ENCODE measurements at places on chromosomes 5 and 9.

- DNase-seq: no peak
Observed at GRCh38 chr9:34671307-34671706, 8.8 kb upstream of the CCL27 start.

GRCh38 chr9:109518621-109519335 is 20.7 kb upstream of the PTPN3 start:
- DNase-seq: no peak

- DNase-seq: no peak
Observed at GRCh38 chr5:168015506-168015905, 275.9 kb upstream of the WWC1 start.

DNA sequence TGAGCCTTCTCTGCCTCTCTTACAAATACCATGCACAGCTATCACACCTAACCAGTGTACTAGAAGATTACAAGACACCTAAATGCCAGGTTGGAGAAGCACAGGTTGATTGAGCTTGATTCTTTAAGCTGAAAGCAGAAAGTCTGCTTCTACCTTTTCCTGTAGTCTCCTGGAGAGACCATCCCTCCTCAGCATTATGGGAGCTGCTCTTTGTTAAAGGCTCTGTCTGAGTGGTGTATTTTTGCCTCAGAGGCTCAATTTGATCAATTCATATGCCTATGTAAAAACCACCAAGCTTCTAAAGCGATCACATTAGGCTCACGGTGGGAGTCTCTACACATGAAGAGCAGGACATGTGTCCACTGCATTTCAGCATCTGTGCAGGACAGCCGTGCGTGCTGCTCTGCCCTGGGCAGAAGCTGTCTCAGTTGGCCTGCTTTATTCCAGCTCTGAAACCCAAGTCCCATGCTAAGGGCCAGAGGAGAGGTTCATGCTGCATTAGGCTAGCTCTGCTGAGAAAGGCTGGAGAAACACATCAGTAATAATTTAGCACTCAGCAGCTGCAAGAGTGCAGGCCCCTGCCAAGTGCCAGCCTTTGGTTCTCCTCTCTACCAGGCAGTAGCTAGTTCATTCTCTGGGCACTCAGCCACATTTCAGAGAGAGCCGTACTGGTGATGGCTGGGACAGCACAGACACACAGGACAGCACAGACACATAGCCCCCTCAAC is 41.7 kb downstream of the TMEM167A start:
- DNase-seq: no peak

DNA sequence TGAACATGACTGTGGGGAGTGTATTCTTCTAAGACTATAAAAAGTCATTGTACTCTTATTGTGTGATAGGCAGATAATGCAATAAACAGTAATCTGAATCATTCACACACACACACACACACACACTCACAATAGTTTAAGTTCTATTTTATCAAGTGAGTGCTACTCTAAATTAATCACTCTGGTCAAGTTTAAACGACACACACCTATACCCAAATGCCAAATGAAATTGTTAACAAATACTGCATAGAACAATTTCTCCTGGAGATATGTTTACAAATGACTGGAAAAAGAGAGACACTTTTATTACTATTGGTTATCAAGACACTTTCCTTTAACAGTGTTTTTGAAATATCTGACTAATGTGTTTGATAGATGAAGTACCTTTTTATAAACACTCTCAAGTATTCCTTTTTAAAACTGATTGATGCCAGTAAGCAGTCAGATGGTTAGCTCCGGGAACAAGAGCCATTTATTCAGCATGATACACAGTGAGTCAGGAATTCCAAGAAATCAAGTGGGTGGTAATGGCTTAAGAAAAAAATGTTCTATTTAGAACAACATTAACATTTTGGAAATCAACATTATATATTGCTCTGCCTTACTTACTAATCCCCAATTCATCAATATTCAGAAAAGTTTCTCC is 521.6 kb upstream of the ST8SIA4 start:
- no peak for DNase-seq

GRCh38 chr5:17694914-17695313 is 60.7 kb downstream of the TAF11L14 start:
- DNase-seq: no peak

DNA sequence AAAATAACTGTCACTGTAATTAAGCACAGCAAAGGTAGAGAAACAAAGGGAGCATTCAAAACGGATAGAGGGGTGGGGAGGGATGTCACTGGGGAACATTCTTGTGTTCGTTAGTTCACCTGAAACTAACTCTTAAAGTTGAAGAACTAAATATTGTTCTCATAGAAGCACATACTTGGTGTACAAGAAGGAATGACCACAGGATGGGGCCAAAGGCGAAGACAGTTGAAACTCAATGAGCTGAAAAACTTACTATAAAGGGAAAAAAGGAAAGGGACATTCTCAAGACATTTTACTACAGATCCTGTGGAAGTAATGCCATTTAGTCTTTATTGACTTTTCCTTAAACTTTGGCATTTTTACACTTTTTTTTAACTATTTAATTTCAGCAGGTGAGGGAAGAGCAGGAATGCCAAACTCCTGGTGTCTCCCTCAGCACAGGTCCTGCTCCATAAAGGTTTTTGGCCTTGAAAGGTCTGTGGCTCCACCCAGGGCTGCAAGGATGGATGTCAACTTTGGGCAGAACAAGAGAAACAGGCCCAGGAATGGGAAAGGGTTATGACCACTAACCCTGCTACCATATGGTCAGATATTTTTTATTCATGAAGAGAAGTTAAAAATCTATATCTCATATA is 197.6 kb upstream of the RASA1 start:
- DNase-seq: no peak

- DNase-seq: no peak
Observed at GRCh38 chr9:20333991-20334390, 288.3 kb downstream of the MLLT3 start.

DNA sequence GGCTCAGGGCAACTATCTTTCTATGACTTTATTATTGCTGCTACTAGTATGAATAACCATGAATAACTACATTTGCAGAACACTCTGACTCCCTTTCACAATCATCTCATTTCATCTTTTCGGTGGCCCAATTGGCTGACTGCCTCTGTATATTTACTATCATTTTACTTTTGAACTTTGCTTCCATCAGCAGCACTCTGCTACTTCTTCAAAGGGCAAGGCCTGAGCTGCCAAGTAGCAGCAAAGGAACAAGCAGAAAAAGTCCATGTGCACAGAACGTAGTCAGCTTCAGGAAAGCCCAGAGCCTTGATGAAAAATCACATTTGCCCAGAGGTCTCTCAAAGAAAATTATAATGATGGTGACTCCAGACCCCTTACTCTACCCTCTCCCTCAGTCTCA is 214.5 kb upstream of the PUM3 start:
- no peak for DNase-seq

- DNase-seq: no peak
Observed at GRCh38 chr9:135813671-135814290, 93.6 kb downstream of the CAMSAP1 start.

GRCh38 chr5:110757118-110757729 is 18.4 kb downstream of the SLC25A46 start:
- no peak for DNase-seq

DNA sequence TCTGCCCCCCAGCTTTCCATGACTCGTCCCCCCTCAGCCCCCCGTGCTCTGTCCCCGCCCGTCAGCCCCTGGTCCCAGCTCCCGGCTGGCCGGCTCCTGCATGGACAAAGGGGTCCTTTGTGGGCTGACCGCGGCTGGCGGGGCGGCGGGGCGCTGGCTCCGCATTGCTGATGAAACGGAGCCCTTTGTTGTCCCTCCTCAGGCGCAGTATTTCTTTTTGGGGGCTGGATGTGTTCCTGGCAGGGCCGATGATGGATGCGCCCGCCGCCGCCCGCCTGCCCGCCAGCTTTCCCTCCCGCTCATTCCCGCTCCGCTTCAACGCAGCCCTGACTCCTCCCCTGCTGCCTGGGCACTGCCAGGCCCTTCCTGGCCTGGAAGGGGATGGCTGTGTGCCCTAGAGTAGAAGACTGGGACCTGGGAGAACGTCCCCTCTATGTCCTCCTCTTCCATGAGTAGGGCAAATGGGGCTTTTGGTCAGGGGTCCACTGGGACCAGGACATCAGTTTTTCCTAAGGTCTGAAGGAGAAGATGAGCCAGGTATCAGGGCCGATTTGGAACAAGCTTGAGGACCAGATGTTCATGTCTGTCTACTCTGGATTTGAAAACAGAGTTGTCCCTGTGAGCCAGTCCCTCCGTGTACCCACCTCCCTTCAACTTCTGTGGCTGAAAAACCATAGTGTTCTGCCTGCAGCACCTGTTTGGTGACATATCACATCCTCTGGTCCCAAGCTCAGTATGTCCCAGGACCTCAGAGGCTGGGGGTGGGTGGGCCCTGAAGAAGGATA is 29.0 kb downstream of the CXXC5 start:
- DNase-seq: no peak

- DNase-seq: no peak
Observed at GRCh38 chr9:108515856-108516255, 339.9 kb downstream of the ACTL7B start.

- DNase-seq: peak; percentile 20
Observed at GRCh38 chr9:70398145-70398556, 16.3 kb downstream of the KLF9 start.

- peak; percentile 54 for DNase-seq
Observed at GRCh38 chr5:173293817-173294672, 34.2 kb downstream of the STC2 start.

GRCh38 chr5:96692441-96692840 is 30.3 kb downstream of the CAST start:
- no peak for DNase-seq

GRCh38 chr5:81336556-81336955 is 35.2 kb downstream of the ZCCHC9 start:
- DNase-seq: no peak

DNA sequence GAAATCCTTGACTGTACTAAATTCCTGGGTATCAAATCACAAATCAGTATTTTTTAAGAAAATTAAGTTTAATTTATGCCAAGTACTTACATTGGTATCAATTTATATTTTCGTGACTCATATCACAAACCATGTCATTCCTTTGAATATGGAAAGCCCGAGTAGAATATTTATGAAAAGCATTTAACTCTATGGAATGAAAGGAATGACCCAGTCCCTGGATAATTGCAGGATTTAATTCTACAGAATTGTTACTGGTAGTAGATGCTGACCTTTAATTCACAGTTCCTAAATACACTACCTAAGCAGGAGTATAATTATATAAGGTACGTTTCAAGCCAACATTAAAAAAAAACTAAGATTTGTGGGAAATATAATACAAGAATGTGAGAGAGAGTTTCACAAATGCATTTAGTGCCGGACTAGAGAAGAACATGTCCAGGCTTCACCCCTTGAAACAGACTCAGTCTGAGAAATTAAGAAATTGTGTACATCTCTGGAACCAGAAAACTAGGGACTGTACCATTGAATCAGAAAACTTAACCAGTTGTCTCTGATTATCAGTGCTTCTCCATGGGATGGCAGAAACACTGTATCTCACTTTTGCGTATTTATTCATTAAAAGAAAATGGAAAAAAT is 28.5 kb upstream of the PLPPR1 start:
- no peak for DNase-seq

GRCh38 chr5:111851631-111852548 is 94.9 kb upstream of the NREP start:
- no peak for DNase-seq

DNA sequence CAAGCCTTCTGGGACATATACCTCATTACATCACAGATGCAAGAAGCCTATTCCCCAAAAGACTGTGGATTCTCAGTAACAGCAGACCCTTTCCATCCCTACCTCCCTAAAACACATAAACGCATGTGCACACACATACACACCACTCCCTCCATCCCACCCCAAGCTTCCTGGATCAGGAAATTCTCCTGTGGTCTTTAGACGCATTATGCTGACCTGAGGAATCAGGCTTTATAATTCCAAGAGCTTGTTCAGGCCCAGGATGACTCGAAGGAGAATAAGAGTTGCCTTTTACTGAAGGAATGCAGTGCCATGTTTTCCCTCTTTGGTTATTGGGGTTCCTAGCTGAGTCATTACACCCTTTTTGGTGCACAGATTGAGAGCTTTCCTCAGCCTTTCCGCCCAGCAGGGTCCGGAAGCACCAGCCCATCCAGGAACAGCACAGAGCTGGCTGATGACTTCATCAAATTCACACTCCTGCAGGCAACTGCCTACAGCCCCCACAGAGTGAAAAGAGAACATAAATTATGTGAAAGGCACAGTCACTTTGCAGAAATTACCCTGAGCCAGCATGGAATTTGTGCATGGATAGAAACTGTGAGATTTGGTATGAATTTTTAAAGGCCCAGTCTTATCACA is 385.0 kb upstream of the TRPC7 start:
- DNase-seq: no peak

DNA sequence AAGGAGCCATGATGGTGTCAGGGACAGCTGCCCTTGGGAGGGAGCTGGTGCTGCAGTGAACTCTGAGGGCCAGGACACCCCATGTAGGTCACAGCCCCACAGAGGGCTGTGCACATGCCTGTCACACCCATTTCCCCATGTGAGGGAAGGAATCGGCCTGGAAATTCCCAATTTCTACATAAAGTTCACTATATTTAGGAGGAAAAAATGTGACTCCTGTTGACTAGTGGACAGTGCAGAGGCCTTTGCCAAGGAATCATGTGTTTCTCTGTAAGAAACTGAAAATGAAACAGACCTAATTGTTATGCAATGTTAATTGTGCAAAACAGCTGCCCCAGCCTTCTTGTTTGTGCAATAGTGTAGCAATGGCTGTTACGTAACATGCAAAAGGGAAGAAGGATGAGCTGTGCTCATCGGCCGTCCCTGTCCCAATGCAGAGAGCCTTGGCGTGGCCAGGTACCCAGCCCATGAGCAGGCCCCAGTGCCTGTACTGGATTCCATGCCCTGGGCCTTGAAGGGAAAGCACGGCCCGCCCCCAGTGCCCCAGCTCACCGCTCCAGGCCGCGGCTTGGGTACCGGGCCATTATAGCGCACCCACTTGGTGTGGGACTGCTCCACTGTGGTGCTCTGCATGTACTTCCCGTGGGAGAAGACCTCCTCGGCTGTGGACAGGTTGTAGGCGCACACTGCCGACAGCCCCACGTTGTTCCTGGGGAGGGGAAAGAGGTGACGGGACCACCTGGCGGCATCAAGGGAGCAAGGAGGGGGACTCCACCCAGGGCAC is 70.0 kb downstream of the SECISBP2 start:
- DNase-seq: no peak

DNA sequence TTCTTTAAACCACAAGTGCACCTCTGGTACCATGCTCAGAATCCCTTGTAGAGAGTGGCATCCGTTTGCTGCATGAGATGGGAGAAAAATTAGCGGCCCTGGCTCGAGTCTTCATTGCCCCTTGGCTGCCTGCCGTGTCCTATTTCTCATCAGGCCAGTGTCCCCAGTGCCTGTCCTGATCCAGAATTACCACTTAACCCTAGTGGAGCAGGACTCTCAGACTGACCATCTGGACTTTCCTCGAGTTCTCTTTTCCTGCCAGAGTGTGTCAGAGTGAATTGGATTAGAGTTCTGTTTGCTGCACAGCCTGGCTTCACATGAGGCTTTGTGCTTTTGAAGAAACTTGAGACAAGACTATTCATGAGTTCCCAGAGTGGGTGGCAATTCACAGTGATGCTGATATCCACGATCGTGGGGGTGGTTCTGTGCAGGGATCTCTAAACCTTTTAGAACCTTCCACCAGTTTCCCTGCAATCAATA is 92.6 kb downstream of the C9orf152 start:
- DNase-seq: no peak

GRCh38 chr9:135858491-135859185 is 48.7 kb downstream of the CAMSAP1 start:
- DNase-seq: no peak

GRCh38 chr5:134714120-134714519 is 24.2 kb upstream of the CAMLG start:
- no peak for DNase-seq

All from GM06990 (cell line).